ENCODE measurements at places on chromosomes 1 and 21. TPM values are rescaled to one million over a fixed set of nuclear protein-coding genes. Genes with fewer than 3 reads are reported as not detected.
A peak's percentile ranks its signal among the peaks of the same experiment; 100 is the strongest.

DNA sequence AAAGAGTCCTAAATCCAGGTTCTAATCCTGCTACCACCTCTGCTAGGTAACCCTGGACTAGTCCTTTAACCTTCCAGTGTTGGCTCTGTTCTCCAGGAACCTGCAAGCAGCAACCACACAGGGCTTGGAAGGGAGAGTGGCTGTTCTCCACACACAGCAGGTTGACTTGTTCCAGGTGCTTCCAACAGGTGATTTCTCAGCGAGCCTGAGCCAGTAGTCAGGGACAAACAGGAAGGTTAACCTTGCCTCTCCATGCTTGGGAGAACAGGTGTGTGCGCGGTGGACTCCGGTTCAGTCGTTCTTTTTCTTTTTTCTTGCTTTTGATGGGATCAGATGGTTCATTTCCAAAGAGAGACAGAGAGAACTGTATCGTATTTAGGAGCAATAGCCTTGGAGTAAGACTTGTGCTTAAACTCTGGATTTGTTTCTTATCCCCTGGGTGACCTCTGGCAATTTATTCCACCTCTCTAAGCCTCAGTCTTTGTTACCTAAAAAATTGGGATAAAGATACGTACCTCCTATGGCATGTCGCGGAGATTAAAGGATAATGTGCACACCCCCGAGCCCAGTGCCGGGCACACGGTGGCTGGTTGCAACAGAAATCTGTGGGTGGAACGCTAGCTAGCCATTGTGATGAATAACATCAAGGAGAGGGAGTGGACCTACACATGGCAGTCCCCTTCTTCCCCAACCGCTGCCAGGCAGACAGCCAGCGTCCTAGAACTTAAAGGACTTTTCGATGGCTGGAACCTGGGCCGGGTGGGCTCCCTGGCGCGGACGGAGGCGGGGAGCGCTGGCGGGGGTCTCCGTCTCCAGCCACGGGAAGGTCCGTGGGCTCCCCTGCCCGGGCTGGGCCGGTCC lies 583 bp upstream of the CACHD1 start:
- DNase-seq = no peak

DNA sequence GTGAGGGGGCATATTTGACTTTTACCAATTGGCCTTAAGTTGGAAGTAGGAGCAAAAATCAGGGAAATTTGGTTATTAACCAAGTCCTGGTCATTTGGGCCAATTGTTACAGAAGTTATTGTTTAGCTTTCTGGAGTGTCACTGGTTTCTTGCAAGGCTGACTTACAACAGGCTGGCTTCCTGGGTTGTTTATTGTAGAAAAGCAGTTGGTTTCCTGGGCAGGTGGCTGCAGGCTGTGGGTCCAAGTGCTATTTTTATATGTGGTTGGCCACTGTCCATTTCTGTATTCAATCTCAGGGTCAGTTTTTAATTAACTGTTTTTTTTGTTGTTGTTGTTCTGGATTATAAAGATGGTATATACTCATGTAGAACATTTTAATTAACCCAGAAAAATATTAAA lies 174.1 kb downstream of the KCNJ6 start:
- no peak for DNase-seq

GRCh38 chr21:26365849-26366248 lies 195.3 kb upstream of the APP start:
- DNase-seq = no peak

DNA sequence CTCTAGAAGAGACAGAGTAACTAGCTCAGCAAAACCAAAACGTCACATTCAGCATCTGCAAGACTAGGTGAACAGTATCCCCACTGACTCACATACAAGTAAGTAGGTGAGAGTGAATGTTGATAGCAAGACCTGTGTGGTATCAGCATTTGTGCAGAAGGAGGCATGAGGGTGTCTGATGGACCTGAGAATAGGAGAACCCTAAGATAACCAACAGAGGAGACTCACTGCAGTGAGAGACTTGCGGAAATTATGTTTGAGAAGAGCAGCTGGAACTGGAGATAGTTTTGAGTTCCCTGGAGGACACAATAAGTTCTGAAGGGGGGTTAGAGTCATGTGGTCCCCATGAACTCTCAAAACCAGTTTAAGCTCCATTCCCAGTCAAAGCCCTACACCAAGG lies 59.1 kb downstream of the DYRK1A start:
- no peak for DNase-seq

- no peak for DNase-seq
Observed at GRCh38 chr1:941588-942383, 17.3 kb downstream of the NOC2L start.

DNA sequence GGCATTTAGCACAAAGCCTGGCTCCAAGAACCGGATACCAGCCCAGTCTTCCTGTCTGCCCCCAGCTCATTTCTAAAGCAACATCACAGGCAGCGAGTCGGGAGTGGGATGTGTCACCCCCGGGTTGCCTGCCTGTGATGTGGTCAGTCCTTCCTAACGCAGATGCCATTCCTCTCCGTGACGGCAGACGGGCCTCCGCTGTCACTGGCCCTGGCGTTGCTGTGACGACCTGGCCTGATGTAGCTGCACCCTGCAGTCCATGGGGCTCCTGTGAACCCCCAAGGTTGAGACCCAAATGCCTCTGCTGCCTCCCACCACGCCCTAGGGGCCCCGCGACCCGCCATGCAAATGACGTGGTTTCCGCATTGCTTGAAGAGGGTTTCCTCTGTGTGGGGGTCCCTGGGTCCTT lies 12.3 kb downstream of the TNFRSF1B start:
- peak; percentile 52 for DNase-seq

The RAB29 gene
- 38.2 TPM for total RNA-seq

DNA sequence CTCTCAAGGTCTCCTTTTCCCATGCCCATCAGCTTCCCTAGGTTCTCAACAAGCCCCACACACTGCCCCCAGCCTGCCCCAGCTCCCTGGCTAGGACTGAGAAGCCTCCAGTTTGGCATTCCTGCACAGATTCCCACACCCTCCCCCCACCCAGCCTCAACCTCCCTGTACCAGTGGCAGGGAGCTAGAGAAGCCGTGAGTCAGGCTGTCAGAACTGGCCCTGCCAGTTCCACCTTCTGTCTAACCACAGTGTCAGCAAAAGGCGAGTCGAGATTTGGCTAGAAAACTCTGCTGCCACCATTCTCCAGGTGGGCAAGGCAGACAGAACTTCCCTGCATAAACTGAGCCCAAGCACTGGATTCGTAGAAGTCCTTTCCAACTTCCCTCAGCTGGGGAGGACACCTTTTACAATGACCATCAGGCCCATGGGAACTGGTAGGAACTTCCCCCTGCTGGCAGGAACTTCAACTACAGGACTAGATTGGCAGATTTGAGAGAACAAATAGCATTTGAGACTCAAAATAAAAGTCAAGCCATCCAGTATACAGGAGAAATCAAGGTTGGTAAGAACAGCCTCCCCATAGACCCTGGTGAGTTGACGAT lies 31.0 kb downstream of the TNNT2 start:
- DNase-seq = no peak

- no peak for DNase-seq
Observed at GRCh38 chr21:41678924-41679318, 87.9 kb downstream of the RIPK4 start.

The NLRP3 gene
- 9.2 TPM for total RNA-seq

The FAM72D gene
- total RNA-seq = 0.37 TPM

DNA sequence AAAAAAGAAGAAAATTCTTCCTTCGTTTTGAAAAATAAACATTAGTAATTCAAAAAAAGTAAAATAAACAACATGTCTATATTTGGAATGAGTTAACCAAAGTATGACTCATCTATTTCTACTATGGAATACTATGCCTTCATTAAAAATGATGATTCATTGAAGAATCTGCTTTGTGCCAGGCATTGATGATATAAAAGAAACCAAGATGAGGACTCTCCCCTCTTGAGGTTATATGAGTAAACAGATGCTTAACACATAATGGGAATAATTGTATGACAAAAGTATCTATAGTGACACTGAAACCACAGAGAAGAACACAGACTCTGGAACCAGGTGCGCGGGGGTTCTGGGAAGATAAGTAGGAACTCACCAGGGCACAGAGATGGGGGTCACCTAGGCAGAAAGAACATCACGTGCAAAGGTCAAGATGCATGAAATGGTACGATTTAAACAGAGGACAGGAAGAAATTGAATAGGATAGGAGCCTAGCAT lies 18.8 kb downstream of the ELF3 start:
- DNase-seq = no peak

- DNase-seq = no peak
Observed at GRCh38 chr1:216984536-216984935, 261.3 kb upstream of the ESRRG start.

DNA sequence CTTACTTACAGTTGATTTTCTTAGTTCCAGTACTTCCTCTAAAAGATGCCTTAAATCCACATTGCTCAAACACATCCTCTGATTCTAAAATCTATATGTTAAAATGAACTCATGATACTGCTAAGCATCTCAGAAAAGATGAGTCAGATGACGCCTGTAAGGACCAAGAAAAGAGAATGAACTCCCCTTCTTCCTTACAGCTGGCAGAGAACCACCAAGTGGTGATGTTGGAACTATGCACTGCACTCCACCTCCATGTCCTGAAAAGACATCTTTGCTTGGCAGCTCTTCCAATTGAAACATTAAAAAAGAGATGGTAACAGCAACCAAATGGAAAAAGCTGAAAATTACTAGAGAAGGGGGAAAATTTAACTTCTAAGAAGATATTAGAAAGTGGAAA lies 648.8 kb downstream of the PTPRC start:
- DNase-seq = no peak

GRCh38 chr1:40199126-40199525 lies 37.9 kb downstream of the RLF start:
- DNase-seq = no peak
